NCI-H1105 treated with DMSO at 0.1 percent for 48 hours (cell line): ENCODE measurements at places on chromosomes 12 and 14.

DNA sequence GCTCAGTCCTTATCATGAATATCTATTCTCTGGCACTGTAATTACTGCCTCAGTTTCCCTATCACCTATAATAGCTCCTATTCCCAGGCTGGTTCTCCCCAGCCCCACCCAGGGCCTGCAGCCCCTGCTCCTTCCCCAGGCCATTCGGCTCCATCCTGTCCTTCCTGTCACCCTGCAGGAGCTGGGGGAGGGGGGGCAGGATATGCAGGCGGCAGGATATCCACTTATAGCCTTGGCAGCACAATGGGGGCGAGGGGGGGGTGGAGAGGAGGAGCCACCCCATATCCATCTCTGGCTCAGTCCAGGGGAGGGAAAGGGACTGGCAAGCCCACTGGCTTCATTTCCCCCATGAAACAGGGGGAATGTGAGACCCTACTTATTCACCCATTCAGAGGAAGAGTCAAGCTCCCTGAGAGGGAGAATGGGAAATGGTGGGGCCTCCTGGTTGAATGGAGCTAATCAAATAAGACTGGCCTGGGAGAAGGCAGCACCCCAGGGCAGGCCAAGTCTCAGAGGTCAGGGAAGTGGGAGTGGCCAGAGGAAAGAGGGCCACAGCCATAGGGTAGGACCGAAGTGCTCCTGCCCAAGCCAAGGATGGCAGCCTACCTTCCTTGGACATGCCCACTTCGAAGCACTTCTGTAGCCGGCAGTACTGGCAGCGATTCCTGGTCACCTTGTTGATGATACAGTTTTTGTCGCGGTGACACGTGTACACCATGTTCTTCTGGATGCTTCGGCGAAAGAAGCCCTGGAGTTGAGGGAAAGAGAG, 7.8 kb upstream of the ITGB7 start:
- DNase-seq, result no peak

DNA sequence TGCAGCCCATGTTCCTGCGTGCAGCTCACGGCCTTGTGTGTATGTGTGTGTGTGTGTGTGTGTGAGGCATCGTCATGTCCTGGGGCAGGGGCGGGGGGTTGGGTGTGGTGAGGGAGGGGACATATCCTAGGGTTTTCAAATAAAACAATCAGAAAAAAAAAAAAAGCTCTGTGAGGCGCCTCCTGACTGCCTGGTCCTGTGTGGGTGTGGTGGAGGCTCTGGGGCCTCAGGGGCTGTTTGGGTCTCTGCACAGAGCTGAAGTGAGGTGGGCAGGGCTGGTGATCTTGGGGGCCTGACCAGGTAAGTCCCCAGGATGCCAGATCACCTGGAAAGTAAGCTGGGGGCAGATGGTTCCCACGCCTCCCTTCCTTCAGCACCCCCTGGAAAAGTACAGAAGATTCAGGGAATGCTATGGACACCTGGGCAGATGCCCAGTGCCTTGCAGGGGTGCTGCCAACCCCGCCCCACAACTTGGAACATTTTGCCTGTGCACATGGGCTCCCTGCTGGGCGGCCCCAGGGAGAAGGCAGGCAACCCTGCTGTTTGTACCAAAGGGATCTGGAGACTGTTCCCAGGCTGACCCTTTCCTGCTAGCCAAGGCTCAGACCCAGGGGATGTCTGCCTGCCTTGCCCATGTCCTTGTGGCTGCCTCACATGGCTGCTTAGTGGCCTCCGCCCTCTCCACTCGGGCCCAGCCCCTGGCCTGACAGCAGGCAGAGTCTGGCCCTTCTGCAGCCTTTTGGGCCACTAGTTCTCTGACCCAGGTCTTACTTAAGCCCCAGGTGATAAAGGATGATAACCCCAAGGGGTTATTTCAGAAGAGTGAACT, 28.8 kb downstream of the CLSTN3 start:
- DNase-seq, result no peak

DNA sequence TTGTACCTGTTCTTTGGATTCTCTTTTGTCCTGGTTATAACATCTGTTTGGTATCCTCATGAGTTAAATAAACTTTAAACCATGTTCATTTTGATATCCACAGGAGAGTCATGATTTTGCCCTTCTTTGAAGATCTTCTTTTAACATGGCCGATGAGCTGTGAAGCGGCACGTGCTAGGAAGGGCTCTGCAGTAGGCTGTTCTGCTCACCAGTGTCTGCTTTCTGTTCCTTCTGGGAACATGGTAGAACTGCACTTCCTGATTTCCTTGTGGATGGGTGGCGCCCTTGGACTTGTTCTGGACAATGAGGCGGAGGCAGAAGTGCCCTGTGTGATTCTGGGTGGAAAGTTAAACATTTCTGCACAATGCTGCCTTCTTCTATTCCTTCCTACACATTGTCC, 138.1 kb downstream of the TMEM132D start:
- DNase-seq, result no peak

DNA sequence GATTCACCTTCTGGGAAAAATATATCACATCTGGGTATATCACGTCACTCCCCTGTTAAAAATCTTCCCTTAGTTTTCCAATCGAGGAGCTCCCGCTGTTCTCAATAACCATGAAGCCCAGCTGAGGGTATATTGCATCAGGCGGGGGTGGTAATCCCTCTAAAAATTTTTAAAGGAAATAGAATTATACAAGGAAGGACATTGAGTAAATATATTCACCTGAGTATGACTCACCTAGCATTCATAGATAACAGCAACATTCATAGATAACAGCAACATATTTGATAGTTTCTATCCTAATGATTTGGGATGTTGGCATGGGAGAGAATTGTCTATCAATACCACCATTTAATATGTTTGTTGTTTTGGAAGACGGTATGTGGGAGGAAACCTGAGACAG, 473.6 kb downstream of the RMST start:
- no peak for DNase-seq

DNA sequence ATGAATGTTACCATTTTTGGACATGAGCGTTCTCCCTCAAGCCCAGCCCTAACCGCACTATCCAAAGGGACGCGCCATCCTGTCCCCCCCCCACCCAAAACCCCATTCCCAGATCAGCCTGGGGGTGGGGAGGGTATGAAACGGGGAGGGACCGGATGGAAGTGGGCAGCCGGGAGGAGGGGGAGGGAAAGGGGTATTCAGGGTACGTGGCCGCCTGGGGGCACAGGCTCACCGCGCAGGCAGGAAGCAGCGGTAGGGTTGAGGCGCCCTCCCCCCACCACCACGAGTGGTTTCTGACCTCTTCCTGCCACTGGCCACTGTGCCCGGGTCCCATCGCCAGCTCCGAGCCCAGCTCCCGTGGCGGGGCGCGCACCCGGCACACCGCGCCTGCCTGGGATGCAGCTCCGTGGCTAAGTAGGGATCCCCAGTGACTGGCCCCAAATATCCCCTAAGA, 1.4 kb downstream of the ACTN1 start:
- no peak for DNase-seq

- no peak for DNase-seq
Observed at GRCh38 chr14:81801921-81802320, 268.3 kb upstream of the SEL1L start.

- no peak for DNase-seq
Observed at GRCh38 chr14:53814392-53814791, 142.2 kb downstream of the BMP4 start.

- DNase-seq, result no peak
Observed at GRCh38 chr12:123936956-123937706, 35.5 kb downstream of the CCDC92 start.

GRCh38 chr12:32609966-32610365, 69.1 kb upstream of the DNM1L start:
- no peak for DNase-seq

- DNase-seq, result no peak
Observed at GRCh38 chr14:54688229-54688628, 121.3 kb downstream of the SAMD4A start.

- DNase-seq, result no peak
Observed at GRCh38 chr12:61804301-61804700, 455.9 kb upstream of the USP15 start.

DNA sequence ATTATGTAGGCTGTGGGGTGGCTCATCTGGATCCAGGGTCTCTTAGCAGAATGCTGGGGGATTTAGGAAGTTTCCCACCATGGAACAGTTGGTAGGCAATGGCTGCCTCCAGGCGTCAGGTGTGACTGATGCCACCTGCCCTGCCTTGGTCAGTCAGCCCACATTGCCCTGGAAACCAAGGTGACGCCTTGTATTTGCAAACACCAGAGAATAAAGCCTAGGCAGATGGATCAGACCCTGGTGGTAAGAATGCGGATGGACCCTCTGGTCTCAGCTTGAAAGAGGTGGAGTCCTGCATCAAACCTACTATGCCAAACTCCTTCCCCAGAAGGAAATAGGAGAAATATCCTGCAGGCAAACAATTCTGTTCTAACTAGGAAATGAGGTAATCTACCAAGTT, 38.2 kb downstream of the NCKAP5L start:
- no peak for DNase-seq

GRCh38 chr12:121673013-121673511, 3.6 kb upstream of the MORN3 start:
- no peak for DNase-seq

GRCh38 chr12:13135371-13136178, 32.1 kb upstream of the GSG1 start:
- DNase-seq, result no peak

GRCh38 chr12:60112763-60113162, 516.9 kb downstream of the SLC16A7 start:
- DNase-seq, result no peak

GRCh38 chr12:116647813-116648212, 88.6 kb downstream of the MAP1LC3B2 start:
- no peak for DNase-seq

DNA sequence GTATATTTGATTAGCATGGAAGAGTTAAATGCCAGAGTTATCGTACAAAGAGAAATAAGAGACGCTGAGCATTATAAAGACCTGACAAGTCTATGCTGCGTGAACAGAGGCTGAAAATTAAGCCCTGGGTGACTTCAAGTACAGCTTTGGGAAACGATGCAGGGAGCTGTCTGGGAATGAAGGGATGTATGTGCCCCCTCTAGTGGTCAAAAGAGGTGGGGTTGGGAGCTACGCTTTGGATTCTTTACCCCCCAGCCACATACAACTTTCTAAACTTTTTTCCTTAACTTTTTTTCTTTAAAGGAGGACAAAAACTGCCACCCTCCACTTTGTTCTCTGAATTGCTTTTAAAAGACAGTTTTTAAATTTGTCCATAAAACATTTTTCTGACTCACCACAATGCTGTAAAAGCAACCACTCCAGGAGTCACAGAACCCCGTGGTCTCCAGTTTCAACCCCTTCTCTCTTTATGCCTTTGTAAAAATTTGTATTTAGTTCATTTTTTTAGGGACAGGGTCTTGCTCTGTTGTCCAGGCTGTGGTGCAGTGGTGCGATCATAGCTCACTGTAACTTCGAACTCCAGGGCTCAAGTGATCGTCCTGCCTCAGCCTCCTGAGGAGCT, 59.4 kb downstream of the ZNF664 start:
- peak; percentile 40 for DNase-seq

DNA sequence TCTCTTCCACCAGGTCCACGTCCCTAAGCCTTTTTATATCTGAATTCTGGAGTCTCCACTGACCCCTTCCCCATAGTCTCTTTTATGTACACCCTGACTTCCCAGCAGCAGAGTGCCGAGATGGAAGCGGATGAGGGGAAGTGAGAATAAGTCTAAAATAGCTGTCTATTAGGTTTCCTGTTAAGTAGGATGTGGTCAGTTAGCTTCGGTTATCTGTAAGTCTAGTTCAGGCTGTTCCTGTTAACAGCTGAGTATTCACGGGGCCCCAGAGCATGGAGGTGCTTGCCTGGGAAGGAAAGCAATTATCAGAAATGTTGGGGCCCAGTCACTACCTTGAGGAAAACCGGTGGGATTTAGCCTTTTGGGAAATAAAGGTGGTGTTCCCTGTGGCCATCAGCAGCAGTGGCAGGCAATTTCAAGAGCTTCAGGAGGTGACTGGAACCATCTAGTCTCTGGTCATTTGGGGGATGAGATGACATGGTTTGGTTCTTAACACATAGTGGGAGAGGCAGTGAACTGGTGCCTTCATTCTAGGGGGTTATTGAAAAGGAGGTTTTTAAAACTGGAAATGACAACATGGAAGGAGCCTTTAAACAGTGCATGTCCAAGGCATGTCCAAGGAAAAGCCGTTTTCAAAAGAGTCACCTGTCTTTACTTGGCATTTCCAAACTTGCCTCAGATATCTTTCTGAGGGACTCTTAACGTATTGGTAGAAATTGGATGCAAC, 21.8 kb downstream of the CHST11 start:
- DNase-seq, result no peak

GRCh38 chr14:77849711-77850110, 49.8 kb downstream of the ADCK1 start:
- DNase-seq, result no peak

DNA sequence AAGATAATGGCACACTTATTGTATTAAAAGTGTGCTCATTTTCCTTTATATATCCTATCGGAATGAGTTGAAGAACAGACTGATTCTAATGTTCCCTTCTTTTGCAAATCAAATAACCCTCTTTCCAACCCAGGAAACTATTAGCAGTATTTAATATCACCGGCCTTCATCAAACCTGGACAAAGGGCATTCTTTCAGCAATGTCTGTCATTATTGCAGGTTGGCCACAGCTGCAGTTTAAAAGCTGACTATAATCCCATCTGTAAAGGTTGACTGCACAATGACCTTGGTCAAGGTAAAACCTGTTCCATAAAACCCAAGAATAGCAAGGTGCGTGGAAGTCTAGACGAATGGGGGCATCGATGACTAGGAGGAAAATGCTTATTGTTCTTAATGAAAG, 472.3 kb upstream of the SOX5 start:
- no peak for DNase-seq

DNA sequence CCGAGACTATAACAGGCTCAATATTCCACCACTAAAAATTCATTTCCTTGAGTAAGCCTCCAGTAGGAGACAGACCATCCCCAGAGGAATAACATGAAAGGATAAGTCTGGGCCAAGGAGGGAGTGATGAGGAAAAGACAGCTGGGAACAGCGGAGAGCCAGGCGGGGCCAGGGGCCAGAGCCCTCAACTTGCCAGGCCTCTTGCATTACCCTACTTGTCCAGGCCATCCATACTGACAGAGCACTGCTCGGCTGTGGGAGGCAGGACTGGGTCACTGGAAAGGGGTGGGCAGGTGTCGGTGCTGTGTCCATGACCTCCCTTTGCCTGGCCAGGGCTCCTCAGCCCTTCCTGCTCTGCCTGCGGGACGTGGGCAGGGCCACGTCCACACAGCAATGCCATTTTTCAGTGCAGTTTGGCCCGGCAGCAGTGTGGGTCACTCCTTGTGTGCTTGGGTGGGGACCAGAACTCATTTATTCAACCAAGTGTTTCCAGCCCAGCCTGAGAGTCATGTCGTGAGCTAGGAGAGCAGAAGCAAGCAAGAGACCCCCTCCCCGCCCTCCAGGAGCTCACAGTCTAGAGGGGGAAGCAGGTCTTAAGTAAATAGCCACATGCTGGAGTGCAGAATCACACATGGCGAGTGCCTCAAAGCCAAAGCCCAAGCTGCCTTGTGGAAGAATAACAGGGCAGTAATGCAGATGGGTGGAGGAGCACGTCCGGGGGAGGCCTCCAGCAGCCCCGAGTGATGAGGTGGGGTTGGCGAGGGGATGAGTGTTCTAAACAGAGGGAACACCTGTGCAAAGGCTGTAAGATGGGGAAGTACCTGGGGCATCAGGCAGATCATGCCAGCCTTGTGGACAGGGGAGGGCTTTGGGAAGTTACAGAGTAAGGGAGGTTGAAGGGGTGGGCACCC, 8.9 kb upstream of the FAIM2 start:
- no peak for DNase-seq

- DNase-seq, result no peak
Observed at GRCh38 chr14:98871796-98872195, 400.2 kb downstream of the BCL11B start.
